ENCODE measurements at places on chromosomes 3 and 15.

GRCh38 chr3:21067031-21067813, 683.8 kb downstream of the ZNF385D start:
- no peak for DNase-seq

GRCh38 chr3:29512641-29513040, 231.8 kb downstream of the RBMS3 start:
- no peak for DNase-seq

- DNase-seq: no peak
Measured at GRCh38 chr3:100516232-100516631, 23.8 kb downstream of the TMEM45A start.

DNA sequence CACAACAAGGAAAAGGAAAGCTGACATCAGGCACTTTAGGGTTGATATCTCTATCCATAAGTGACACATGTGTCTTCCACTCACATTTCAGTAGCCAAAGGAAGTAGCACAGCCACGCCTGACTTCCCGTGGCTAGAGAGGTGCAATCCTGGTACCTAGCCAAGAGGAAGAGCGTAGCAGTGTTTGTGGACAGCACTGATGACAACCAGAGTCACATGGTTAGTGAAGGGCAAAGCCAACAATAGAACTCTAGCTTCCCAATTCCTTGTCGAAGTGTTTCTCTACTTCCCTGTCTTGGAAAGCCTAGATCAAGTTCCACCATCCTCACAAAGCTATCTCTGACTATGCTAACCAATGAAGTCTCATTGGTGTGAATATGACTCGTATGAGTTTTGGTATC, 189.2 kb downstream of the RSL24D1 start:
- DNase-seq: no peak

GRCh38 chr15:93983526-93983925, 247.8 kb upstream of the MCTP2 start:
- DNase-seq: no peak

GRCh38 chr15:79897701-79898113, 893 bp upstream of the MTHFS start:
- DNase-seq: no peak

DNA sequence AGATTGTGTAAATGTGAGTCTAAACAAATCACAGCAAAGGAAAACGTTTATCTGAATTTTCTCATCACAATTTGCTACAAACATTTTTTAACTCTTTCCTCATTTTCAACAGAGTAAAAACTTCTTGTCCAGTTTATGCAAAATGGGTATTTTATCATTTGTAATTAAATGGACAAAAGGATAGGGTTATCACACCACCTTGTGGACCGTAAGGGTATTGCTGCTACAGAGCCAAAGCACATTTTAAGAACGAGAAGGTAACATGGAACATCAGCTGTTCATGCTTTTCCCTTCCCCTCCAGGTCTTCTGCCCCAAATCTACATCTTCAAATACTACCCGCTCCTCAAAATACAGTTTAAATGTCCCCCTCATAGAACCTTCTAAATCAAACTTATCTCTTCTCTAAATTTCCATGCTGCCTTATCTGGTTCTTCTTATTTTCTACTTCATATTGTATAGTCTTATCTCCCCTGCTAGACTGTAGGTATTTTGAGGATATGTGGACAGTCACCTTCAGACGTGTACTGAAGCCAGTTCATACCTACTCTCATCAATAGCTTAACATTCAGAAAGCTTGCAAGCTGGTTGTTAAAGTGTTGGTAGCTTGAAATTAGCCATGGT, 12.8 kb upstream of the SETMAR start:
- no peak for DNase-seq

DNA sequence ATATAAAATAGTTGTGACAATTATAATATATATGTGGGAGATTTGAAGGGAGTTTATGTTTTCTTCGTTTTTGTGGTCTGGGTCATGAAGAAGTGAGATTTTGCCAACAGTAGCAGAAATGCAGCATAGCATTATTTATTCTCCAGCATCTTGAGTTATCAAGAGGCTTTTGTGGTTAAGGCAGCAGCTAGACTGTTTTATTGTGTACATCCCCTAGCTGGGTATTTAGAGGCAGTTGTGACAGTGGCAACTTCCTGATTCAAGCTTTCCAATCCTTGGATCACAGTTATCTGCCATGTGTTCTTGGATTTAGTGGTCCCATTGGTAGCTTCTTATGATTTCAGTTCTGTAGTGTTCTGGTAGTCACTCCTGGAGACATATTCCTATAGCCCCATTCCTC, 29.0 kb downstream of the ARIH1 start:
- DNase-seq: no peak
